Daoy (cell line): ENCODE measurements at places on chromosomes 13 and 19. TPM values are rescaled to one million over a fixed set of nuclear protein-coding genes. Genes with fewer than 3 reads are reported as not detected.

GRCh38 chr19:35845215-35846037 lies 6.9 kb downstream of the NPHS1 start:
- peak; percentile 43 for DNase-seq

DNA sequence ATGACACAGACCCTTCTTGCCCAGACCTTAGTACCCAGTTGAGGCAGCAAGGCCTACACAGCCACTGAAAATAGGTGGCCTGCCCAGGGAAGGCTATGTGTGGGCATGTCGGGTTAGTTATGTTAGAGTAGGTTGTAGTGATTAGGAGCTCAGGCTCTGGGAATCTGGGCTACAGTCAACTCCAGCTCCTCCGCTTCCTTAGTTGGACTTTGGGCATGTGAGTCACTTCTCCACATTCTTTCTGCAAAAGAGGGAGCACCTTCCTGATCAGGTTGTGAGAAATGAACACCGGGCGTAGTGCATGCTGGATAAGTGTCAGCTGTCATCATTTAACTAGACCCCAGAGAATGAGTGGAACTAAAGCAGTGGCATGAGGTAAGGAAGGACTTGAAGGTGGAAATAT lies 64.8 kb downstream of the ARHGAP35 start:
- peak; percentile 60 for DNase-seq

GRCh38 chr19:3151563-3152418 lies 16.0 kb downstream of the GNA15 start:
- no peak for DNase-seq

- no peak for DNase-seq
Measured at GRCh38 chr13:94709001-94709834, 3.1 kb downstream of the SOX21 start.

DNA sequence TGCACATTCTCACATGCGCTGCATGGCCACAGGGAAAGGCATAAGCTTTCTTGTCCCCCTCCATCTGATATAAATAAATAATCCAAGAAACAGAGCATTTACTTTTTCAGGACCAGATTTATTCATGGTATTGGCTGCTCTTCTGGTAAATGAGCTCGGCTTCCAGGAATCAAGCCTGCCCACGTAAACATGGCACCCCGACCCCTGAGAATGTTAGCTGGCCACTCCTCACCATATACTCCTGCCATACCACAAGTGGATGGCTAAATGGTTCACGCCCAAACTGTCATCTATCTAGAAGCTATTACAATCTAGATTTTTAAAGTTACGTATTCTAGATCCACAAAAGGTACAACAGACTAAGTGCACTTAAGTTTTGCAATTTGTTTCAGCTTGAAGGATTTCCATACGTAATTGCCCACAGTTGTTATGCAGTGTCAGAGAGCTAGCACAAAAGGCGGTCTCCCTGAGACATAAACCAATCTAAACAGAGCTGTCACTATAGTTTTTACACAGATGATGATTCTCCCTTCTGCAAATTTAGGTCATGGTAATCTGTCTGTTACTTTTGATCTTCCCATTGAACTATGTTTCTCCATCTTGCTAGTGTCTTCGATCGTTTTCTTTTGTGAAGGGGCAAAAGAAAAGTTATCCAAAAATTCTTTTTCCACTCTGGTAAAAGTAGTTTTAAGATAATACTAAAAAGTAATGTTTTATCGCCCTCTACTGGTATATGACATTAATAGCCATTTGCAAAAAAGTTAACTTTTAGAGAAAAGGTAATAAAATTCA lies 16.2 kb upstream of the FOXO1 start:
- no peak for DNase-seq

- DNase-seq = no peak
Measured at GRCh38 chr13:24505756-24506155, 6.8 kb downstream of the PARP4 start.

DNA sequence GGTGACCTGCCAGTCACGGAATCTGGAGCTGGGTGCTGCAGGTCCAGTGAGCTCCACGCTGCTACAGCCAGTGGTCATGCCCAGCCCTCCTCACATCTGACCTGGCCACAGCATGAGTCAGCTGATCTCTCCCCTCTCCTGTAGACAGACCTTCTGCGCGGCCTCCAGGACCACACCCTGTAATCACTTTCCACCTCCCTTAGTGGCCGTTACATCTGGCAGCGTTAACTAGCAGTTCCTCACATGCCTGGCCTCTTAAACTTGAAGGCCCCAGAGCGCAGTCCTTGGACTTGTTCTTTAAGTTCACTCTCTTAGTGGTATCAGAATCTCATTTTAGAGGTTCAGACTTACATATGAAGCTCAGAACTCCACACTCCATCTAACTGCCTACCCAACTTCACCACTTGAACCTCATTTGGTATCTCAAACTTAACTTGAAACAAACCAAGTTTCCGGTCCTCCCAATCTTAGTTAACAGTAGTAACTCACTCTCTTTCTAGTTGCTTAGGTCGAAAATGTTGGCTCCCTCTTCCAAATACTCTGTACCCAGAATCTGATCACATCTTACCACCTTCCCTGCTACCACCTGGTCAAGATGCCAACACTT lies 22.7 kb downstream of the MIPEP start:
- DNase-seq = no peak

DNA sequence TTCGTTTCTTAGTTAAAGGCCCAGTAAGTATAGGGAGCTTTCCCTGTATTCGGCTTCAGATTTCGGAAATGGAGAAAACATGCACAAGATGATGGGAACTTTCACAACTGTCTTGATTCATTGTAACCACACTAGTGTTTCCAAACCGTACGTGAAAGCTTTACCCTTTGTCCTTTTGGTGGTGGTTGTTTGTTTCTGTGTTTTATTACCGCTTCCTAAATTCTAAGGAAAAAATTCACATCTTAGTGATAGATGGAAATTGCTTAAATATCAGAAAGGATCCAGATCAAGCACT lies 504 bp upstream of the VWA8 start:
- DNase-seq = no peak

GRCh38 chr13:45303026-45303425 lies 38.0 kb downstream of the TPT1 start:
- no peak for DNase-seq

DNA sequence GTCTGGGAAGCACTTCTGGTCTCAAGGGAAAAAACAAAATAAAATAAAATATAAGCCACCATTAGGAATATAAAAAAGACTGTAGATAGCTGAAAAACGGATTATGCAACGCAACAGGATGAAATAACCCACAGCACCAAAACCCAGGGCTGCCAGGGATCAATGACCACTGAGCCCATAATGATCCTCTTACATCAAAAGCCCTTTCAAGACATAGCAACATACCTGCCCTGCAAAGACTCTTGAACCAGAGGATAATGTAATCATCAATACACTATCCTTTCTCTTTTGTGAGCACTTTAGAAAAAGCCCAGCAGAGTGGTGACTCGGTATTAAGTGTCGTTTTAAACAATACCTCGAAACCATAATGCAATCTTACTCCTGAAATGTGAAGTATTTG lies 235.0 kb upstream of the SOX21 start:
- DNase-seq = no peak

DNA sequence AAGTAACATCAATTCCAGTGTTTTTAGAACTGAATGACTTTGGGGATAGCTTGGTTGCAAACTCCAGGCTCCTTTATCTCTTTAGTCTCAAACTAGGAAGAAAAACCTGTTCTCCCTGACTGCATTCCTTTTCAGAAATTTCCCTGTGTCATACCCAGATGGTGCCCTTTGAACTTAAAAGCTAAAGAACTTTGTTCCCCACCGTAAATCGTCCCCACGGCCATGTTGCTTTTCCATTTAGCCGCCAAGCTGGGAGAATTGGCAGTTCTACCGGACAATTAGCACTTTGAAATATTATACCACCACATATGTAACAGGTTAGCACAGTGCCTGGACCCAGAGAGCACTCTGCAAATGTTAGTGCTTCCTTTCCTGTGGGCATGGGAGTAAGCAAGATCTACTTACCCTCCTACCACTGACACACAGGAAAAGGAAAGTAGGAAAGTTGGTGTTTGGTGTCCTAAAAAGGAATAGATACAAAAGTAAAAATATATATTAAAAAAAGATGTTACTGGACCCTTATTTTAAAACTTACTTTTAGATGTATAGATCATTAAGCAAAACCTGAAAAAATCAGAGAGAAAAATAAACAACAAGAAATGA lies 191.9 kb upstream of the MIR17HG start:
- no peak for DNase-seq

GRCh38 chr13:36548129-36548528 lies 115.8 kb downstream of the CCNA1 start:
- no peak for DNase-seq

DNA sequence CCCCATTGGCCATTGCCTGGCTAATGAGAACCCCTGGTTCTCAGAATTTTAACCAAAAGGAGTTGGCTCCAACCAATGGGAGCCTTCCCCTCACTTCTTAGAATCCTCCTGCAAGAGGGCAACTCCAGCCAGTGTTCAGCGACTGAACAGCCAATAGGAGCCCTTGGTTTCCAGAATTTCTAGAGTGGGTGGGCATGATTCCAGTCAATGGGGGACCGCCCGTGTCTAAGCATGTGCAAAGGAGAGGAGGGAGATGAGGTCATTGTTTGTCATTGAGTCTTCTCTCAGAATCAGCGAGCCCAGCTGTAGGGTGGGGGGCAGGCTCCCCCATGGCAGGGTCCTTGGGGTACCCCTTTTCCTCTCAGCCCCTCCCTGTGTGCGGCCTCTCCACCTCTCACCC lies 9.5 kb upstream of the SWSAP1 start:
- no peak for DNase-seq

Gene PTPRS
- 38.9 and 43.9 TPM in 2 replicates for total RNA-seq

DNA sequence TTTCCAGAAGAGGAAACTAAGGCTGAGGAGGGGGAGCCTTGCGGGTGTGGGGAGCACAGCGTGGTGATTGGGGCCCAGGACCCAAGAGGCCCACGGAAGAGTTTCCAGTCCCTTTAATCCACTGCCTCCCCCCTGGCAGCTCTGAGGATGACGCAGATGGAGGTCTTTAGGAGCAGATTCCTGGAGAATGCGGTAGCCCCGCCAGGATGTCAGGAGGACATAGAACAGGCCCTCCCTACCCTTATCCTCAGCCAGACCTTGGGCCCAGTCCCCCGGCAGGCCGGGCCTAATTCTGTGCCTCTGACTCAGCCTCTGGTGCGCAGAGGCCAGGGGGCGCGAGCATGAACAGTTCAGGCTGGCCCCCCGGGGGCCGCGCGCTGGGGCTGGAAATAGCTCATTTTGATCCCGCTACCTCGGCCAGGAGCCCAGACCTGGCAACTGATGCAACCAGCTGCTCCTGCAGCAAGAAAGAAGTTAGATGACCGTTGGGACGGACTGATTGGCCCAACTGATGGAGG lies 461 bp upstream of the HSPB6 start:
- peak; percentile 85 for DNase-seq

Gene CYP2F1
- not detected in 2 replicates for total RNA-seq

GRCh38 chr13:23776698-23777574 lies 112.3 kb downstream of the MIPEP start:
- DNase-seq = no peak

Gene TICAM1
- 0.74 and 1.7 TPM in 2 replicates for total RNA-seq

GRCh38 chr19:17406887-17407196 lies 1.4 kb upstream of the BST2 start:
- no peak for DNase-seq

GRCh38 chr13:39201180-39201579 lies 162.9 kb downstream of the NHLRC3 start:
- DNase-seq = no peak

DNA sequence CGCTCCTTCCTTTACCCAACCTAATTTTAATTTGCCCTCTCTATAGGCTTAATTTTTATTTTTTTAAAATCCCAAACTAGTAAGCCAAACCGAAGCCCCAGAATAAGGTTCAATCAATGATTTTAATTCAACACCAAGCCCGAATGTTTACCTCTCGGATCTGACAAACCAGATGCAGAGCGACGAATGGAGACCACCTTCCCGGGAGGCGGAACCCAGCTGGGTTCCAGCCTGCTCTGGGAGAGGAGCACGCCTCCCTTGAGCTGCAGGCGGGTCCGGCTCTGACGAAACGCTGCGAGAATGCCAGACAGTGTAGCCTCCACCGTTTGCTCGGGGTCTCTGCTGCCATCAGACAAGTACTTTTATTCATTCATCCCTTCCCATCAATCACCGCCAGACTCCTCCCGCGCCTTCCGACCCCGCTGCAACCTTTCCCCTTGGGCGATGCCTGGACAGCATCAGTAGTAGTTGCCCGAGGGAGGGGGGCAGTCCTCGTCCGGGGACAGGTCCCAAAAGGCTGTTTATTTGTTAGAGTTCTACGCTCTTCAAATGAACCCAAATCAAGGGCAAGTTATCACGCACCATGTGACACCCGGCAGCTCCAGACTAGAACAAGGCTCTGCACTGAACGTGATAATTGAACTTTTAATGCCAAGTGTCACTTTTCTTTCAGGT lies 752 bp upstream of the EDNRB start:
- DNase-seq = peak; percentile 44

Gene LILRA2
- not detected in 2 replicates for total RNA-seq

DNA sequence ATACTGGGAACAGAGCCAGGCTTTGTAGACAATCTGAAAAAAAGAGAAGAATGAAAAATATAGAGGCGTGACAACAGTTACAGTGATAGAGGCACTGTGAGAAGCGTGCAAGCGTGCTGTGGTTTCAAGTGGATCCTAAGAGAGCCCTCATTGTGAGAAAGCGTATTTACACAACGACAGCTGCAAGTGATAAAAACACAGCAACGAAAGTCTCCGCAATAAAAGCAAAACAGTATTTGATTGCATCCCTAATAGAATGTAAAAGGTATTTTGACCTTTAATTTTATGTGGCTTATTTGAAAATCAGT lies 642.7 kb upstream of the ARGLU1 start:
- no peak for DNase-seq

Gene OR7C1
- not detected in 2 replicates for total RNA-seq

Gene UPF1
- total RNA-seq = 100 and 121 TPM in 2 replicates

- DNase-seq = no peak
Measured at GRCh38 chr13:107788464-107789165, 426.7 kb downstream of the LIG4 start.

DNA sequence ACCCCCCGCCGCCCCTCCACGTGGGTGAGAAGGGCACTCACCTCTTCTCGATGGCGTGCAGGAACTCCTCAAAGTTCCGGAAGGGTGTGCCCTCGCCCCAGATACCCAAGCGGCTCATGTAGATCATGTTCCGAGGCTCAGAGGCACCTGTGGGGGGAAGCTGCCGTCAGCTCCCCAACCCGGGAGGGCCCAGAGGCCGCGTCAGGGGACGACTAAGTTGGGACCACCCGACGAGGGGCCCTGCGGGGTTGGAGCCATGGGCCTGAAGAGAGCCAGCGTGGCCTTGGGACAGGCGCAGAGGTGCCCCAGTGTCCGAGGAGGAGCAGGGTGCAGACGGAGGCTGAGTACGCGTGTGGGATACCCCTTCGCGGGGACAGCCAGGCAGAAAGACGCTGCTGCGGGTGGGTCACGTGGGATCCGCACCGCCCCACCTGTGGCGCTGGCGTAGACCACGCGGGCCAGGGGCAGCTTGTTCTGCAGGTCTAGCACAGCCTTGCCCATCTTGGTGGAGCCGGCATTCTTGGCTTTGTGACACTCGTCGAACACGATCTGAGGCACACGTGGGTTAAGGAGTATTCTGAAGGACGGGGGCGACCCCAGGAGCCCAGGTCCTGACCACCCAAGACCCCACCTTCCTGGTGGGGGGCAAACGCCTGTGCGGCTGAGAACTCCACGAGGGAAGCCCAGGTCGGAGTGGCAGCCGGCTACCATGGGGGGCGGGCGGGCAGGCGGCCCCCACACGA lies 15.9 kb downstream of the GPX4 start:
- DNase-seq = no peak

GRCh38 chr13:58134012-58134411 lies 502.5 kb downstream of the PCDH17 start:
- DNase-seq = no peak

Gene ERICH6B
- not detected in 2 replicates for total RNA-seq
